Stimulated activated CD8-positive, alpha-beta memory T cell treated with anti-CD3 and anti-CD28 coated beads, Interleukin-15, amount 100 ng/mL, for 4 hours (primary cell): ENCODE measurements at places on chromosomes 3 and 15.

GRCh38 chr15:75663931-75664421, 16.3 kb downstream of the SNX33 start:
- no peak for DNase-seq

DNA sequence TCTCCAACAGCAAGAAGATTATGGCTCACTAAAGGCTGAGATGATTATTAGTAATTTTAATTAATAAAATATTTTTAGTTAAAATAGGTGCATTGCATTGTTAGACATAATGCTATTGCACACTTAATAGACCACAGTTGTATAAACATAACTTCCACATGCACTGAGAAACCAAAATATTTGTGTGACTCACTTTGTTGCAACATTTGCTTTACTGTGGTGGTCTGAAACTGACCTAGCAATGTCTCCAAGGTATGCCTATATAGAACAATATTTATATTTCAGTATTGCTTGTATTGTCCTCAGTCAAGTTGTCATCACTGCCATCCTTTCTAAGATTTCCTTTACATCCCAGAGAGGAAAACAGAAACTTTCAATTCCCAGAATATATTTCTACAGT, 1215.2 kb downstream of the SI start:
- DNase-seq: no peak

GRCh38 chr15:51172193-51172592, 77.5 kb upstream of the TNFAIP8L3 start:
- no peak for DNase-seq

DNA sequence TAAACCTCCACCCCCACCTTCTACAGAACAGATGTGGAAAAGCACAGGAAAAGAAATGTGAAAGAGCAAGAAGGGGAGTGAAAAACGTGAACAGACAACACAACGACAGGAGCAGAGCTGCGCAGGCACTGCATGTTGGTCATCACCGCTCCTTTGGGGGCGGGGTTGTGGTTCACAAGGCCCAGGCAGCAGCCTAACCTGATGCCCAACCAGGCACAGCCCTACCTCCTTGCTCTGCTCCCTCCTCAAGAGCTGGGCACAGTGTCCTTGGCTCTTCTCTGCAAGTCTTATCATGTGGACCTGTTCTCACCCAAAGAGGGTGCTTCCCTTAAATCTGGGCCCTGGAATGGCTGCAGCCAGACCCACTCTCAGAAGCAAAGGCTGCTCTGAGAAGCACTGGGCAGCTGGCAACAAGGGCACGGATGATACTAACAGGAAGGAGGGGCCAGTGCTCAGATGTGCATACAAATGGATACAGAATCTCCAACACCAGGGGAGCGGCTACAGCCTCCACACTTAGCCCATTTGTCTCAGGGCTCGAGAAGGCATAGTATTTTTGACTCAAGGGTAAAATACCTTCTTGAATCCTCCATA, 64.6 kb downstream of the DHX30 start:
- DNase-seq: no peak

DNA sequence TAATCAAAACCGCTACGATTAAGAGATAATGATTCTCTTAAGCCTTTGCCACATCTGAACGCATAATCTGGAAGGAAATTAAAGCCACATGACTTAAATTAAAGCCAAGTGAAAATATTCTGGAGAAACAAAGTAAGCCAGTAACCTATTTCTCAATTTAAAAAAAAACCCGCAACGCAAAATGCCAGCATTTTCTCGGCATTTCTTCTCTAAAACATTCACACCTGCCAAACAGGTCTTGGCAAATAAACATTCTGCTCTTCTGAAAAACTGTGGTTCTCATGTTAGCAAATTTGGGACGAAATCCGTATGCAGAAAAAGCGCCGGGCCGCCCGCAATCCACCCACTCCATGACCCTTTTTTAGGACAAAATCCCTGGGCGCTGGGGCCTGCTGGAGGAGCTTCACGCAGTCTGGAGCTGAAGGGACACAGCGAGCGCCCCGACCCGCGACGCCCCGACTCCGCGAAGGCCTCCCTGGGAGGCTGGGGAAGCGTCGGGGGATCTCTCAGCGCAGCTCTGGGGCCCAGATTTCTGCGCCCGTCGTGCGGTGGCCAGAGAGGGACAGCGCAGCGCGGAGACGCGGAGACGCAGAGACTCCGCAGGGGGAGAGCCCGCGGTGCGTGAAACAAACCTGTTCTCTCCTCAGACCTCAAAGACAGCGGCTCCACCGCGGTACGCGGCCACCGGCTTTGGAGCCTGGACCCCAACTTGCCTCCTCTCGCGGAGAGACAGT, 471 bp downstream of the NKIRAS1 start:
- DNase-seq: no peak

GRCh38 chr3:160184655-160185054, 40.6 kb upstream of the C3orf80 start:
- DNase-seq: no peak

DNA sequence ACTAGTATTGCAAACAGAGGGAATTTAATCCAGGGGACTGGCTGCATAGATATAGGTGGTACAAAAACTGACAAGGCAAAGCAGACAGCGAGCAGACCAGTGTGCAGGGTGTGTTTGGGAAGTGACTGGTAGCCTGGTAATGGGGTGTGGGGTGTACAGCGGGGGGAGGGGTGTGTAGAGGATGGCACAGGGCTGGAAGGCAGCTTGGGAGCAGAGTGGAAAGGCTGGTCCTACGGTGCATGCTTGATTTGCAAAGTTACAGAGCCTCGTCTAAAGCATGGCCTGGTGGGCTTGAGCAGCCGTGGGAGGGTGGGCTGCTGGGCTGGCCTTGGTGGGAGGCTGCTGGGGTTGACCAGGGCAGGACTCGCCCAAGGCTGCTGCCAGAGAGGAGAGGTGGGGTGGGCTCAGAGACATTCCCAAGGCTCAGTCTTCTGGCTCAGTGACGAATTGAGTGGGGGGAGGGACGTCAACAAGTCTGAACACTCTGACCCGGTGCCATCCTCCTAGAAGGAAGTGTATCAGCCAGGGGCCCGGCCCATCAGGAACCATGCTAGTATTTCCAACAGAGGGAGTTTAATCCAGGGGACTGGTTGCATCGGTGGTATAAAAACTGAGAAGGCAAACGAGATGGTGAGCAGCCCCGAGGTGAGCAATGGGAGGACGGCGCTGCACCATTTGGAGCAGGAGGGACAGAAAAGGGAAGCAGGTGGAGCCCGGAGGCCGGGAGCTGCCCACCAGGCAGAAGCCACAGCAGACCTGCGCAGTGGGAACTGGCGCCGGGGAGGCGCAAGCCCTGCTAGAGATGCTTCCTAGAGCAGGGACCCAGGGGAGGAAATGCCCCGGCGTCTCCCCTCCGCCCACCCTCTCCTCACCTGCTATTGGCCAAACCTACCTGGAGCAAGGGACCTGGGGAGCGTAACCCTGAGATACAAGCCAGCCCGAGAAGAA, 29.2 kb downstream of the CPN2 start:
- DNase-seq: no peak

- DNase-seq: no peak
Observed at GRCh38 chr3:50139718-50140423, 15.3 kb upstream of the SEMA3F start.

- DNase-seq: no peak
Observed at GRCh38 chr15:69344238-69344637, 45.5 kb downstream of the PAQR5 start.

DNA sequence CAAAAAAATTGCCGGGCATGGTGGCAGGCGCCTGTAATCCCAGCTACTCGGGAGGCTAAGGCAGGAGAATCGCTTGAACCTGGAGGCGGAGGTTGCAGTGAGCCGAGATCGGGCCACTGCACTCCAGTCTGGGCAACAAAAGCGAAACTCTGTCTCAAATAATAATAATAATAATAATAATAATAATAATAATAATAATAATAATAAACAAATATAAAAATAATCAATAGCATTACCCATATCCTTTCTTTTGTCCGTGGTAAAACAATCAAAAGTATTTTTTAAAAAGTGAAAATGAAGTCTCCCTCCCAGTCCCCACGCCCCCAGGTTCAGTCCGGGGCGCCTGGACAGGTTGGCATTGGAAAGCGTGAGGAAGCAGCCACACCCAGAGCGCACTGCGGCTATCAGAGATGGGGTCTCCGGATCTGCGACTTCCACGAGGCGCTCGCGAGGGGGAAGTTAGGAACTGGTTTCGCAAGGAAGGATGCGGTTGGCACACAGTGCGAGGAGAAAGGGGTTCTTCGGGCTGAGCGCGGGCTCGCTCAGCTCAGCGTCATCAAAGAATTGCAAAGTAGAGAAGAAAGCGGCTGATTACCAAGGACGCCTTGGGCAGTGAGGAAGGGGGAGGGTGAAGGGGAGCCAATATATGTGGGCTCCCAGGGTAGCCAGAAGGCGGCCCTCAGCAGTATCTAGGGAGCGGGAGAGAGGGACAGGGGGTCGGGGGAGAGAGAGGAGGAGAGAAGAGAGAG, 69.5 kb upstream of the EPHB3 start:
- no peak for DNase-seq

- no peak for DNase-seq
Observed at GRCh38 chr3:5616873-5617272, 429.4 kb downstream of the EDEM1 start.

GRCh38 chr15:96345560-96346399, 15.3 kb downstream of the NR2F2 start:
- DNase-seq: no peak

- no peak for DNase-seq
Observed at GRCh38 chr15:40322531-40323238, 807 bp upstream of the INAFM2 start.

- DNase-seq: no peak
Observed at GRCh38 chr3:86229775-86230094, 761.2 kb downstream of the VGLL3 start.

GRCh38 chr3:115186351-115187148, 39.5 kb upstream of the ZBTB20 start:
- no peak for DNase-seq

- no peak for DNase-seq
Observed at GRCh38 chr3:169387751-169388696, 275.5 kb downstream of the MECOM start.

DNA sequence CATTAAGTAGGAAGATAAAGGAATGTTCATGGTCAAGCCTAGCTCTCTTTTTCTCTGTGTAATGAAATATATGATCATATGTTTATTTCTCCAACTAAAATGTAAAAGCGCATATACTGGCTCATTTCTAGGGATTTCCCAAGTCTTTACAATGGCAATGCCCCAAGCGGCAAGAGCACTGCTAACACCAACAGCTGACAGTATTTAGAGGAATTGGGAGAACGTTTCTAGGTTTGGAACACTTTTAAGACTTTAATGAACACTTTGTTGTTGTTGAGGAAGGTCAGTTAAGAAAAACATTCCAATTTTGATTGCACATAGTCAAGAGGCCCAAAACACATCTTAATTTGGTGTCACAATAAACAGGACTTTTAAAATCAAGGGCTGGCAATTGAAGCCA, 132.7 kb downstream of the ATP8B4 start:
- DNase-seq: no peak

DNA sequence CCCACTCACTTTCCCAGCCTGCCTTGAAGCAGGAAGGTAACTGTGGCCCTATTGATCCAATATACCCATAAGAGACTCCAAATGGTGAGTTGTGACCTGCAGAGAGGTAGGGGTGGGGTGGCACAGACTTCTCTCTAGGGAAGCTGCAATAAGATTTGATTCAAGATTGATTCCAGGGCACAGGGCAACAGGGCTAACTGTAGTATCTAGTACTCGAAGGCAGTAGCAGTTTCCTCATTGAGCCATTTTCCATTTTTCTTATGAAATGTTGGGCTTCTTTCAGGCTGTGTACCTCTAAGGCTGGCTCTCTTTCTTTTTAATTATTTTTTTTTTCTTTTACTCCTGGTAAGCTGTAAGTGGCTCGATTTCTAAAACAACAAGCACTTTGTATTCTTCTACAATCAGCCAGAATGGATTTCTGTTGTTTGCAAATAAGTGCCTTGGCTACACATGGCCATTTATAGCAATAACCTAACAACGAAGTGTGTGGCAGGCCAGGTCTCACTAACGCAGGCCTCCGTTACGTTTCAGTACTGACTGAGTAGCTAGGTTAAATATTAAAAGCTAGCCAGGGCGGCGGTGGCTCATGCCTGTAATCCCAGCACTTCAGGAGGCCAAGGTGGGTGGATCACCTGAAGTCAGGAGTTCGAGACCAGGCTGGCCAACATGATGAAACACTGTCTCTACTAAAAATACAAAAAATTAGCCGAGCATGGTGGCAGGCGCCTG, 19.3 kb downstream of the CCDC12 start:
- DNase-seq: no peak

- DNase-seq: no peak
Observed at GRCh38 chr3:182618085-182618732, 175.1 kb upstream of the ATP11B start.

DNA sequence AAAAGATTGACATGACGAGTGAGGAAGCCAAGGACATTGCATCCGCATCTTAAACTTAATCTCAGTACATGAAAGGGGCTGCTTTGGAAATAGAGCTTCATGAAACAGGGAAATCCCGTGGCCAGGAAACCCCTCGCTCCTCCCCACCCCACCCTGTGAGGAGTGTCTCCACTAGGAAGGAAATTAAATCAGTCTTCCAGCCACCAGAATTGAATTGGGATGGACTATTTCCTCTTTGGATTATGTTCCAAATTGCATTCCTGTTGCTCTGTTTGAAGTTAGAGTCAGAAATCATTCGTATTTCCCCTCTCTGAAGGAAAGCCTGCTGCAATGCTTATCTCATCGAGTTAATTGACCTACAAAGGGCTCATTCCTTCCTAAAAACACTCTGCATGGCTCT, 35.8 kb downstream of the CLDN11 start:
- DNase-seq: no peak

- DNase-seq: no peak
Observed at GRCh38 chr3:147034359-147034758, 372.0 kb downstream of the ZIC4 start.

GRCh38 chr3:106217745-106218144, 348.9 kb upstream of the CBLB start:
- DNase-seq: no peak

DNA sequence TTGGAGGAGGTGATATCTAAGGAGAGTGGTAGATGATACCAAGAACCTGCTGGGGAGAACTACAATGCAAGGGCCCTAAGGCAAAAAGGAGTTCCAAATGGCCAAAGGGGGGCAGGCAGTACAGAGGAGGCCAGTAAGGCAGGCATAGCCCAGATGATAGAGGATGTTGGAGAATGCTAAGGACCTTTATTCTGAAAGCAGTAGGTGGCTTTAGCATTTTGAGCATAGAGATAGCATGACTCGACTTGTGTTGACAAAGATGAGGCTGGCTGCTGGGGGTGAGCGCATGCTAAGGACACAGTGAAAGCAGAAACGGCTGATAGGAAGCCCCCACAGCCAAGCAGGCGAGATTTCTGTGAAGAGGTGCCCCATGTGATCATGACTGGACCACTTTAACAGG, 419.3 kb downstream of the ERC2 start:
- DNase-seq: no peak

DNA sequence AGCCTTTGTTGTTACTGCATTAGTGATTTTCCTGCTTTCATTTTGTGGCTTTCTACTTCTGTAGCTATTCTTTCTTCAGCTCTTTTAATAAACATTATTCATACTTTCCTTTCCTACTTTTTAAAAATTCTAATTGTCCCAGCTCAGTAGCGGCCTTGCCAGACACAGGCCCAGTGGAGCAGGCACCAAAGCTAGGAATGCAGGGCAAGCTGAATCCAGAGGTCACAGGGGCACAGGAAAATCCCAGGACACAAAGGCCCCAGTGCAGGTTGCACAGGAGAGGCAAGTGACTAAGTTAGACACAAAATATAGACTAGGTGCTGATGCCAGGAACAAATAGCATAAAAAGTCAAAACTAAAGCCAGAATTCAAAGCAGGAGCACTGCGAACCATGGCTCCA, 49.0 kb upstream of the CCDC80 start:
- DNase-seq: no peak
